Left renal pelvis (tissue), 4 donors: ENCODE measurements at places on chromosomes 6 and 20. TPM values are rescaled to one million over a fixed set of nuclear protein-coding genes. Genes with fewer than 3 reads are reported as not detected.

ANKS1A gene
- polyA plus RNA-seq = 14.5 TPM

GRCh38 chr6:40931931-40932330 lies 107.1 kb downstream of the UNC5CL start:
- no peak for DNase-seq

CCDC167 gene
- 26.1 TPM for polyA plus RNA-seq

PPP1R3G gene
- polyA plus RNA-seq = 2.3 TPM

DNA sequence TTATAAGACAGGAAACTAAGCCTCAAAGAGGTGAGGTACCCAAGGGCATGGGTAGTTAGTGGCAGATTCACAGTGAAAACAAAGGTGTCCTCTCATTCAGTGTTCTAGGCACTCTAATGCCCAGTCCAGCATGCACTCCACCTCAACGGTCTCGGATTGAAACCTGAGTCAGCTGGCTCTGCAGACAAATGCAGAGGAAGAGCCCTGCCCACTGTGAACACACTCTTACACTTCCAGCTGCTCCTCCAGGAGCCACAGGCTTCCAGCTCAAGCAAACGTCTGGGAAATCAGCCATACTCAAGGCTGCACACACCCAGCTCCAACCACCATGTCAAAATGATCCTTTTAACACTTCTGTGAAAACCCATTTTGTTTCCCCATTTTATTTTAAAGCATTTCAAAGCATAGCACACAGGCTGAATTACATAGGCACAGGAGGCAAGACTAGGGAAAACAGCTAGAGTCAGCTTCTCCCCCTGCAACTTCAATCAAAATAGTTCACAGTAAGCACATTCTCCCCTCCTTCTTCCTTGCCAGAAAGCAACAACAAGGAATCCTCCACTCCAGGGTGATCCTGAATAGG lies 3.0 kb upstream of the IL17A start:
- peak; percentile 2 for DNase-seq

STMND1 gene
- 0.24 TPM for polyA plus RNA-seq

DNA sequence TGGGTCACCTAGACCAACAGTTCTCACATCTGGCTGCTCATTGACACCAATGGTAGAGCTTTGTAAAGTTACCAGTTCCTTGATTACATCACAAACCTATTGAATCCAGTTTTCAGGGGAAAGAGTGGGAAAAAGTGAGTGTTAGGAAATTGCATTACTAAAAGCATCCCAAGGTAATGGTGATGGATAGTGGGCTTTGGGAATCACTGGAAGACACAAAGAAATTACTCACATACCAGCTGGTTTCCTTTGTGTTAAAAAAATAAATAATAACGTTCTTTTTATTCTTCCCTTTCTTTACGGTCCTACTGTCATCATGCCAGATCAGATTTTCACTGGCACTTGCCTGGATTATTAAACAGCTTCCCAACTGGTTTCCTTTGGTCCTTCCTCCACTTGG lies 370.7 kb downstream of the RFPL4B start:
- DNase-seq = no peak

MAP3K7 gene
- 62.5 TPM for polyA plus RNA-seq

DNA sequence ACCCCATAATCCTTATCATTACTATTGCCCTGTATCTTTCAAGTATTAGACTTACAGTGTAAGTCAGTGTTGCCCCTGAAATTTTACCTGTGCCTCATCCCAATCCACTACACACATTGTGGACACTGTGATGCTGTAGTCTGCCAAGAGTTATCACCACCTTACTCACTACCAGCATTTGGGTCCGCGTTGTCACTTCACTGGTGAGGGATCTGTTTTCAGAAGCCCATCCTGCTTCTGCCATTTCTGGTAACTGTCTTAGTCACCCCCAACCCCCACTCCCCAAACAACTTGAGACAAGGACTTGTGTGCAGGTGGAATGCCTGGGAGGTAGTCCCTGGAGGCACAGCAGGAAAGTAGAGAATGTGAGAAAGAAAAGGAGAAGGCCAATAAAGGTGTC lies 6.0 kb upstream of the RAB44 start:
- no peak for DNase-seq

DNA sequence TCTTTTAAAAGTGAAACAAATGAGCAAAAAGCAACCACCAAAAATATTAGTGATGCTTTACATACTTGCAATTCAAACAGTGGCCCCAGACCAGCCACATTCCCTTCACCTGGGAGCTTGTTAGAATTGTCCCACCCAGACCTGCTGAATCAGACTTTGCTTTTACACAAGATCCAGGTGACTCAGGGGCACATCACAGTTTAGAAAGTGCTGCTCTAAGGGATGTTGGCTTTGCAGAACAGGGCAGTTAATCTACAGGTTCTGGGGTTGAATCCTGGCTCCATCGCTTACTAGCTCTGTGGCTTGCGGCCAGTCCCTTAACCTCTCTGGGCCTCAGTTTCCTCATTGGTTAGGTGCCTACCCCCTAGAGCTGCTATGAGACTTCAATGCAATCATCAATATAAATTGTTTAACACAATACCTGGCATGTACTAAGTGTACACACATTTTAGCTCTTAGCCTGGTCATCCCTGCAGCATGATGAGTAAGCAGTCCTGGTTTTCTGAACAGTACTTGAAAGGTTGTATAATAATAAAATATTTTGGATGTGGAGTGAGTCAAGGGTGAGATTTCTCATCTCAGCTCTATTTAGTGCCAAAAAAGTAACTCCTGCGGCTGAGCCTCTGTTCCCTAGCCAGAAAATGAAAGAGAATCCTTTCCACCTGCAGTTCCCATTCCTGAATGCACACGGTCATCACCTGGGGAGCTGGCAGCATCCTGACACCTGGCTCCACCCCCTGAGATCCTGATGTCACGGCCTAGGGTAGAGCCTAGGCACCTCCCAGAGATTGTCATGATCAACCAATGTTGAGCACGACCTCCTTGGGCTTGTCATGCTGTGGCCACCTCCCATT lies 162.7 kb downstream of the ANKRD60 start:
- no peak for DNase-seq

RIMS1 gene
- 2.9 TPM for polyA plus RNA-seq

- no peak for DNase-seq
Observed at GRCh38 chr6:79498842-79499241, 38.4 kb downstream of the LCA5 start.

CHRNA4 gene
- polyA plus RNA-seq = 1.6 TPM

DNA sequence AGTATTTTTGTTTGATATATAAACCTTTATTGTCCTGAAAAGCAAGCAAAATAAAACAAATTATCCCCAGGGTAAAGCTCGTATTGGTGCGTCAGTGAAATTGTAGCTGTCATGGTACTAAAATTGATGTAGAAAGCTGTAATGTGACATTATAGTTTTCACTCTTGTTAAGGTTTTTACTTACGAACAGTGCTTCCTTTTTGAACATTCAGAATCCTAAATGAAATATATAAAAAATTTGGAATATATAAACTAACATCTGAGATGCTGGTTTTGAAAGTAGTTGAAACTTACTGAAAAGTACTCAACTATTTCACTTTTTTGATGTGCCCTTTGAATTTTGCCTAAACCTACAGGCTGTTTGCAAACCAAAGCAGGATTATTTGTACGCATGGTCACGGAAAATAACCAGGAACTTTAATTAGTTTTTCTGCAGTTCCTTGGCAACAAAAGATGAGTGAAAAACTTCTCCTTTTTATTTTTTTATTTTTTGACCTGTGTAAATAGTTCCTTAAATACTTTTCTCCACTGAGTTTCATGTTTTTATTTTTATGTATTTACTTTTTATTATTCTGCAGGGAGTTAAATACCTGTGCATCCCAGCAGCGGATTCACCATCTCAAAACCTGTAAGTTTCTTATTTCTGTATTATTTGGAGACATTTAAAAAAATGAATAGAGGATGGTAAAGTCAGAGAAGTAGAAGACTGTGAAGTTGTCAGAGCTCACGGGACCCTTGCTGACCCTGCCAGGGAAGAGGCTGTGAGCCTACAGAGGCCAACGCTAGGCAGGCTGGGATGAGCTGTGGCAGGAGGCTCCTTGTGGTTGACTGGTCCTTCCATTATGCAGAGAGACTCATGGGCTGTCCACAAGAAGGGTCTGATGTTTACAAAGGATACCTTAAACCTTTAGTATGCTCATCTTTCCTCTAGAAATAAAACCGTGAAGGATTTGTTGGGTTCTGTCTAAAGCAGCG lies 42.5 kb downstream of the DUSP22 start:
- no peak for DNase-seq

DNA sequence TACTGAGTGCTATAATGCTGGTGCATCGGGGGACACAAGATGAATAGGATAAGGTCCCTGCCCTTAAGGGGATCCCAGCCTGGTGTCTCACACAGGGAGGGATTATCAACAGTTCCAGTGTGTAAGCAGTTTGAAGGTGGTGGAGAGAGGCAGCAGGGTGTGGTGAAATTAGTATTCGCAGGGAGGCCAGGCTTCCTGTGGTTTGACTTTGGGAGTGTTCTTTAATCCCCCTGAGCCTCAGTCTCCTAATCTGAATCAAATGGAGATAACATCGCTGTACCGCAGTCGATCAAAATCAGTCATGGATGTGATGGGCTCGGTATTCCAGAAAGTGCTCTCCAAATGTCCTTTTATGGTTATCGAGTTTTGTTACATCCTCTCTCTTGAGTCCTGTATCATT lies 288.1 kb upstream of the SUPT3H start:
- no peak for DNase-seq

FANCE gene
- 9.7 TPM for polyA plus RNA-seq
